ENCODE measurements at places on chromosomes 12 and 14.

GRCh38 chr12:62438098-62438692 is 28.4 kb upstream of the MON2 start:
- DNase-seq, result peak; percentile 36

GRCh38 chr12:46830731-46831334 is 5.0 kb upstream of the SLC38A4 start:
- no peak for DNase-seq

DNA sequence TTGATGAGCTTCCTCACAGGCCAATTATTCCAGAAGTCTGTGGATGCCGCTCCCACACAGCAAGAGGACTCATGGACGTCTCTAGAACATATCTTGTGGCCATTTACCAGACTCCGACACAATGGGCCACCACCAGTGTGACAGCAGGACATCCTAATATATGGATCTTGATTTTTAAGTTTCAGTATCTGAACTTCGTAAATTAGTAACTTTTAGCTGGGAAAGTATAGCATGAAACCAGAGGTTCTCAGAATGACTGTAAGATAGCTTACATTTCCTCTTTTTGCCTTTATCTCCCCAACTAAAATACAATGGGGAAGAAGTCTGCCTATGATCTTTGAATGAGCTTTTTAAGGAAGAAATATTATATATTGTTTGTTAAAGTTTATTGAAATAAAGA is 87.0 kb downstream of the DNAI7 start:
- DNase-seq, result no peak

DNA sequence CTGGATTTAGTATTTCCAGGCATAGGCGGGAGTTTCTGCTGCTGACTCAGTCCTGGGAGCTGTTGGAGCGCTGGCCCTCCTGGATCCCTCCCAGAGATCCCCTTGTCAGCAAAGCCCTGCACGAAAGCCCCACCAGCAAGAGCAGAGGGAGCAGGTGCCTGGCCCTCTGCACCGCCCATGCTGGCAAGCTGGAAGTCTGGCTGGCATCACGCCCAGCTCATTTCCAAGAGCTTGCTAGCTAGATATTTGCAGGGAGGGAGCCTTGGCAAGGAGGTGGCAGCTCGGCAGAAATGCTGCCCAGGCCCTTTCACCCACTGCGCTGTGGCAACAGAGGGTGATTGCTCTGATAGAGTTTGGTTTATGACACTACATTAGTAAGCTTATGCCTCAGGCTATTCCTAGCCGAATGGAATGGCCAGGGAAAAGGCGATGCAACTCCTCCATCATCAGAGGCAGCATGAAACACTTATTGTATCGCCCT is 193.9 kb downstream of the EMP1 start:
- DNase-seq, result no peak

DNA sequence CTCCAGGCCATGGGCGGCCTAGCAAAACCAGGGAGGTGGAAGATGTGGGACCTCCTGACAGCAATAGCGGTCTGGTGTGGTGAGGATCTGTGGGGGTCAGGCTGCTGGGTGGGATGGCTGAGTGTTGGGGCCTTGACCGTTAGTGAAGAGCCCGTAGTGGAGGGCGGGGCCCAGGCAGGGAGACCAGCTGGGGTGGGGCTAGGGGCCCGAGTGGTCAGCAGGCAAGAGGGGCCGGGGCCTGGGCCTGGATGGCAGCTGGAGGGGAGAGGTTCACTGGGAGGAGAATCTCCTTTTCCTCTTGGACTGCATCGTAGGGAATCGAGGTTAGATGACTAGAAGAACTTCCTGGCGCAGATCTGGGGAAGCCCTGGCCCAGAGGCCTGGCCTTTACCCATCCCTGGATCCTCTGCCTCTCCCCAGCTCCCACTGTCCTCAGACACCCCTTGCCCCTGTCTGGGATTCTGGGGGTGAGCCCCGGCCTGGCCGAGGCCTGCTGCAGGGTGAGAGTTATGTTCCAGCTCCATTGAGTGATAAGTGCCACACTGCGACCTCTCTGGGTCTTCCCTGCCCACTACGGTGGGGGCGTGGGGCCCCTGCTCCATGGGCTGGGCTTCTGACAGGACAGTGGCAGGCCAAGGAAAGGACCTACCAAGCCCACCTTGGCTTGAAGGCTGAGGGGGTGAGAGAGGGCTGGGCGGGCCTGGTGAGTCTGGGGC is 47.1 kb downstream of the KRT80 start:
- DNase-seq, result no peak

DNA sequence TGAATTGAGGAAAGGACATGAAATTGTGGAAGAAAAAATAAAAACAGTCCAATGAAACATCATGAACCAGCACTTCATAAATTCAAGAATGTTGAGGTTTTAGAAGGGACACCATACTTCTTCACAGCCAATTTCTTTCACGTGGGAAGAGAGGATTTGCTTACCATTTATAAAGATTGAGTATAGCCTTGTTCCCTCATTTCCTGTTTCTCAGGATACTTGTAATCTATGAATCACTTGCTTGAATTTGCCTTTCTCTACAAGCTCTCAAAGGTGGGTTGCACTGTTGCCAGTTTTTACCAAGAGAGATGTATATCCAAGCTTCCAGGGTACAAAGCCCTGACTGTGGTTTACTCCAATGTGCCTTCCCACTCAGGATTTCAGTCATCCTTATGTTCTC is 116.1 kb downstream of the DUSP6 start:
- DNase-seq, result no peak

DNA sequence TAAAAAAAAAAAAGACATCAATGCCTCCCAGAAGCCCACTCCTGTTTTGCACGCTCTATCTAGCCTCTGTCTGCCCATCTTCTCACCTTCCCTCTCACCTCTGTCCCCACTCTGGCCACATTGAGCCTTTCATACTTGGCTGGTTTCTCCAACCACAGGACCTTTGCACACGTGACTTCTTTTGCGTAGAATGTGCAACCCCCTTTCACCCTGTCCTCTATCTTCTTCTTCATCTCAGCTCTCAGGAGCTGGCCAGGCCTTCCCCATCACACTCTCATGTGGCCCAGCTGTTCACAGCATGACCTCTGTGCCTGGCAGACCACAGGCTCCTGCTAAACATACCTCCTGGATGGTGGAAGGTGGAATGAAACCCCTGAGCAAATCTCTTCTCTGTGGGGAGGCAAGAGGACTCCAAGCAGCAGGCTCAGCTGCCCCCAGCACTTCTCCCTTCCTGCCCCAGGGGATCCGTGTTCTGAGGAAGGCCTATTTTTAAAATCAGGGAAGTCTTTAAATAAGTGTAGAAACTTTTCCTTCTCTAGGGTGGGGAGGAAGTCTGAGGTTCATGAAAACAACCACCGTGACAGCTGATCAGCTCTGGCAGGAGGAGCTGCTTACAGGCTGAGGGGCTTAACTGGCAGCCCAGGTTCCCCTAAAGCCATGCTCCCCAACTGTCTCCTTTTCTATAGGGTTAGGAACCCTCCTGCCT is 11.6 kb downstream of the HVCN1 start:
- DNase-seq, result no peak

- DNase-seq, result no peak
Observed at GRCh38 chr12:23628806-23629205, 320.7 kb downstream of the SOX5 start.

- DNase-seq, result no peak
Observed at GRCh38 chr12:57993834-57994233, 52.5 kb downstream of the ATP23 start.

GRCh38 chr12:31233061-31233730 is 92.8 kb downstream of the SINHCAF start:
- no peak for DNase-seq

- peak; percentile 47 for DNase-seq
Observed at GRCh38 chr14:64196814-64197411, 97.3 kb downstream of the ESR2 start.

DNA sequence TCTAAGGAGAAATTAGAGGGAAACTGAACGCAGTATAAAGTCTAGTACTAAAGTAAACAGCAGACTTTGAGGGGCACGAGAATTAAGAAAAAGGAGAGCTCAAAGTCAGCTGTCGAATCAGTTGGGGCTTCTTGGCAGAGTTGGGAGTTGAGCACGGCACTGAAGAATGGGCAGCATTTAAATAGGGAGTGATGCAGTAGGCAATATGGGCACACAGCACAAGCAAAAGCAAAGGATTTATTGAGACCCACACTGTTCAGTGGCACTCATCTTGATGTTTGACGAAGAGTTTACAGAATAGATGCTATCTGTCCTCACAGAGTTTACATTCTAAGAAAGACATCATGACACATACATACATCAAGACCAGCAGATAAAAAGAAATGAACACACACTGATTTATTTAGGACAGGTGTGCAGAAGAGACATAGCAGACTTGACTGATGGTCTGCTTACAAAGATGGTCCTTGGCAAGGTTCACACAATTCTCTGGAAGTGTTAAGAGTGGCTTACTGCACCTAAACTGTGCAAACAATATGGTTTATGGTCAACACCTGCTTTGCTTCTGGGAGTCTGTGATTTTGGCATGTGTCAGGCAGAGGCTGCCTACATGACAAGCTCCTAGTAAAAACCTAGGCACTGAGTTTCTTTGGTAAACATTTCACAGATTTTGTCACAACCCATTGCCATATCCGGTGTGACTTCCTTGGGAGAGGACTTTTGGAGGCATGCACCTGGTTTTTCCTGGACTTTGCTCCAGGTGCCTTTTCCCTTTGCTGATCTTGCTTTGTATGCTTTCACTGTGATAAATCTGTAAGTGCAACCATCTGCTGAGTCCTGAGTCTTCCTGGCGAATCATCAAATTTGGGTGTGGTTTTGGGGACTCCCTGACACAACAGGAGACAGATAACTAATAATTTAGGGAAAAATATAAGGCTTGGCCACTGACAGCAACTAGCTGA is 26.3 kb downstream of the ALKBH1 start:
- DNase-seq, result no peak

GRCh38 chr14:26527095-26527494 is 70.7 kb downstream of the NOVA1 start:
- no peak for DNase-seq

GRCh38 chr12:73547421-73547820 is 990.2 kb upstream of the ATXN7L3B start:
- DNase-seq, result no peak

All from NCI-H1436 (cell line).